Left hindlimb (tissue), 1 donor: ENCODE measurements at places on chromosomes 5 and 9.
A peak's percentile ranks its signal among the peaks of the same experiment; 100 is the strongest.

DNA sequence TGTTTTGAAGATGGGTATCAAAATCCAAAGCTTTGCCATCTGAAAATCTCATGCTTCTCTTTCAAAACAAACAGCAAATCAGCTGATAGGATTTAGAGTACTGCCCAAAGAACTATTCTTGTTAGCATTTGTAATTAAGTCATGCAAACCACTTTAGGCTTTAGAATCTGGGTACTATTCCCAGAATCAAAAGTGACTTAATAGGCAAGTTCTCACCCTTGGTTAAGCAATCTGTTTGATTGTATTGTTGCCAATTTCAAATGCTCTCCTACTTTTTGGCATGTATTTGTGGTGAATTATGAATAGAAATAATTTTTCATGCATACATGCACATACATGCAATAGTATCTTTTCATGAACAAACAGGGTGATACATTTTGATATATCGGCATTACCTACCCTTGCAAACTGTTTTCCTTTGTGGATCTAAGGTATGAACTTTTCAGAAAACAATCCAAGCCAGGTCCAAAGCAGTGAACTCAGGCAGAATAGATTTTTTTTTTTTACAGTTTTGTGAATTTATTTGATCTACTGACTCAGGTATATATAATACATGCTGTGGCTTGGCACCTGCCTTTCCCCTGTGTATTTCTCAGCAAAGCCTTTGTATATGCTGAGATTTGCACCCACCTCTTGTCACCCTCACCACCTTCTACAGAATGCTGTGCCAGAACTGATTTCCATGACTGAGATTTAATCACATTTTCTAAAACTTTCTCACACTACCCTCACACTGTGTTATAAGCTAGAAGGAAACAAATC lies 9.0 kb downstream of the IL33 start:
- no peak for DNase-seq

GRCh38 chr5:32814141-32814540 lies 103.0 kb downstream of the NPR3 start:
- DNase-seq = no peak

GRCh38 chr5:157476702-157477408 lies 16.8 kb downstream of the NIPAL4 start:
- DNase-seq = no peak

DNA sequence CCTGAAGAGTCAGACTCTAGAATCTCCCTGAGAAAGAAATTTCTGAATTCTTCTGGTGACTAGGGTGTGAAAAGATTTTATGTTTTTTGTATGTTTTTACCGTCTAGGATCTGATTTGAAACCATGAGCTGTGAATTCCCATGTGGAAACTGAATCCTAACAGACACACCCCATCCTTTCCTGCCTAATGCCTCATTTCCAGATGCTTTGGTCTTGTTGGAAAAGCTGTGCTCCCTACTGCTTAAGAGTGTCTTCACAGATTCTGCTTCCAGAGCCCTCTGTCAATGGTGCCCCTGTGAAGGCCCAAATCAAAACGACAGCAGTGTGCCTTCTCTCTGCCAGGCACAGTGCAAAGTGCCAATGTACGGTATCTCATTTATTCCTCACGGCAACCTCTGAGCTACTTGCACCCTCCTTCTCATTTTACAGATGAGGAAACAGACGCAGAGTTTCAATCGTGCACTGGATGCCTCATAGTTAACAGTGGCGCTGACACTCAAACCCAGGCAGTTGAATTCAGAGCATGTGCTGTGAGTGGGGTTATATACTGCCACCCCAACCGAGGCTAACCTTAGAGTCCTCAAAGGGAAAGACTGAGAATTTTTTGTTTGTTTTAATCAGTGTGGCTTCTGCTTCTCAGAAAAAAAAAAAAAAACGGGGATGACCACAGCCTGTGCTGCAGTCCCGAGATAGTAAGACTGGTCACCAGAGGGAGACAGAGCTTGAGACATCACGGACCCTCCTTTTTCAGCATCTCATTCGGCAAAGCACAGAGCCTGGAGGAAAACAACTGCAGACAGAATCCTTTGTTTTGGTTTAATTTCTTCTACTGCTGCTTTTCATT lies 188.4 kb downstream of the SNCAIP start:
- peak; percentile 63 for DNase-seq

- DNase-seq = peak; percentile 78
Measured at GRCh38 chr9:129697656-129698253, 32.3 kb downstream of the PRRX2 start.

- DNase-seq = no peak
Measured at GRCh38 chr5:65651144-65651543, 26.3 kb downstream of the SHLD3 start.

DNA sequence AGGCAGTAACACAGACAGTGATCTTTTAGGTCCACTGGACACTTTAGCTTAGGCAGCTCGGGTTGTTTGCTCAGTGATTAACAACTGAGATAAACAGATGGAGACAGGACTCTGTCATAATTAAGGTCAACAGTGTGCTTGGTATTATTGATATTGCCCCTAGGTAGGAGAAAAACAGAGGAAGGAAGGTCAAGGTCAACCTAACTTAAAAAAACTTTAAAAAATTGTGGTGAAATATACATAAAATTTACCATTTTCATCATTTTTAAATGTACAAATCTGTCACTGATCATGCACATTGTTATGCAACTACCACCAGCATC lies 2.1 kb upstream of the HSPA4 start:
- DNase-seq = no peak

- no peak for DNase-seq
Measured at GRCh38 chr5:91244380-91245073, 138.6 kb downstream of the ARRDC3 start.
